ENCODE measurements at places on chromosomes 5 and 9. TPM values are rescaled to one million over a fixed set of nuclear protein-coding genes. Genes with fewer than 3 reads are reported as not detected.

DNA sequence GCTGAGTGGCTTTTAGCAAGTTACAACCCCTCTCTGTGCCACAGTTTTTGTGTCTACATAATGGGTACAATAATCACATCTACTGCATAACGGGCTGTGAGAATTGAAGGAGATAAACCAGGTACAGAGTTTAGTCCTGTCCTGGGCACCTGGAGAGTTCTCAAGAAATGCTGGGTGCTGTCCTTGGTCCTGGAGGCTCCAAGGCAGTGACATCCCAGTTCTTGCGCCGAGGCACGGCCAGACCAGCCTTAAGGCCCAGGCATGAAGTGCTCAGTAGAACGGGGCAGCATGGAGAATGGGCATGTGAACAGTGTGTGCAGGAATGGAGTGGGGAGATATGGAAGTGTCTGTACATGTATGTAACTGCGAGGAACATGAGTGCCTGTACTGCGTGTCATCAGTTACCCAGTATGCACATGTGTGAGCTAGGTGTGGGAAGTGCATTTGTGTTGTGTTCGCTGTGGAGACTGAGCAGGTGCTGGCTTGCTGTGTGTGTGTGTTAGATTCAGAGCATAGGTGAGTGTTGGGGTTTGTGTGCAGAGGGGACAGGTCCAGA is 6.3 kb upstream of the UNC5A start:
- no peak for DNase-seq

GRCh38 chr5:81393783-81394718 is at the start of gene ACOT12:
Gene ACOT12 (minus strand): TSS chr5:81394134. CDS start chr5:81394114, 20 bp downstream.
- peak; percentile 50 for DNase-seq

DNA sequence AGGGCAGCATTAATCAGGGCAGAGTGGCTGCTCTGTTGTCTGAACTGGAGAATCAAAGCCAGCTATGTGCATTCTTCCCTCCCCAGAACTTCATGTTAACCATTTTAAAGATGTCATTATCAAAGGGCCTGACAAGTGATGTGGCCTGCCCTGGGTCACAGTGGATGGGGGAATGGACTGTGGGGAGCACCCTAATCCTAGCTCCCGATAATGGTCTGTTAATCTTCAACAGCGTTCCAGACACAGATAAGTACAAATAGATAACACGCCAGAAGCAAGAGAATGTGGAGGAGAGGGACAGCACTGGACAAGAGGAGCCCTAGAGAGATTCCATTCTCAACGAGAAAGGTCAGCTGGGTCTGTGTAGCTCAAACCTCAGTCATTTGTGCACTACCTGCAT is 77.5 kb downstream of the DPYSL3 start:
- DNase-seq, result no peak

- DNase-seq, result no peak
These were observed 17.0 kb downstream of the PALM2AKAP2 start for GRCh38 chr9:109797006-109797405.

DNA sequence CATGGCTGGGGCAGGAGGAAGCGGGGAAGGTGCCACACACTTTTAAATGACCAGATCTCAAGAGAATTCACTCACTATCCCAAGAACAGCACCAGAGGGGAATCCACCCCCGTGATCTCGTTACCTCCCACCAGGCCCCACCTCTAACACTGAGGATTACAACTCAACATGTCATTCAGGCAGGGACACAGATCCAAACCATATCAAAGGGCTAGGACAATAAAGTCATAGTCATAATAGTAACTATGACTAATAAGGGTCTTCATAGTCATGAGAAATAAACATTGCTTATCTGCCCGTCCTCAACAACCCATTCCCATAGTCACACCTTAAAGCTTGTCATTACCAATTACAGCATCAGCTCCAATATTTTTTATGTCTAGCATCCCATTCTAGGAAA is 65.3 kb upstream of the SMC2 start:
- DNase-seq, result no peak

- DNase-seq, result no peak
These were observed 152.5 kb upstream of the ALDH1B1 start for GRCh38 chr9:38240051-38240450.

- DNase-seq, result peak; percentile 48
These were observed 28.1 kb downstream of the GPX3 start for GRCh38 chr5:151048526-151048925.

DNA sequence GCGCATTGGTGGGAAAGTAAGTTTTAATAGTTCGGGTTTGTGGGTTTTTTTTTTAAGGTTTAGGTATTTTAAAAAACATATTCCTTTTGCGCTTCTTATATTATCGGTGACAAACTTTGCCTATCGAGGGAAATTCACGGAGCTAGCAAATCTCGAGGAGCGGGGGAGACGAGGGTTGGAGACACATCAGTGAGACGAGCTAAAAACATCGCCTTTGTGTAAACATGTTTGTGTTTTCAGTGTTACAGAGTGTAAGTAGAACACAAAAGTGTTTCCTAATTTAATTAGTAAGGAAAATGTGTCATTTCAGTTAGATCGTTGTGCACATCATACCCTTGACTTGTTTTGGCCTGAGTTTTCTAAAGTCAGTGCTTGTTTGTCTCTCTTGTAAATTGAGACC is 945 bp downstream of the BTF3 start:
- DNase-seq, result peak; percentile 11

DNA sequence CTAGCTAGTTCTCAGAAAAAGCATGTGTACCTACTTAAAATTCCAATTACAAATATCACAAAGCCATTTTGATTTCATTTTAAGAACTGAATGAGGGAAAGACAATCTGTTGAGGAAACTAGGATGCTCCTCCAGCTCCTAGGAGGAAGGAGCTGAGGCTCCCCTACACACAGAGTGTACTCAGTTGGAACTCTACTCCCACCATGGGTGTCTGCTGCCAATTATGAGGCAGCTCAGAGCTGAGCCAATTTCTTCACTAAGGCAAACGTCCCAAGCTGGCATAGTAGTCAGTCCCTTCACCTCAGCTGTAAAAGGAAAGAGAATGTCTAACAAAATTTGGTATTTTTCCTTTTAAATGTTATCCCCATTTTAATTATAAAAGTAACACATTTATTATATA is 300.0 kb upstream of the TRPC7 start:
- no peak for DNase-seq

DNA sequence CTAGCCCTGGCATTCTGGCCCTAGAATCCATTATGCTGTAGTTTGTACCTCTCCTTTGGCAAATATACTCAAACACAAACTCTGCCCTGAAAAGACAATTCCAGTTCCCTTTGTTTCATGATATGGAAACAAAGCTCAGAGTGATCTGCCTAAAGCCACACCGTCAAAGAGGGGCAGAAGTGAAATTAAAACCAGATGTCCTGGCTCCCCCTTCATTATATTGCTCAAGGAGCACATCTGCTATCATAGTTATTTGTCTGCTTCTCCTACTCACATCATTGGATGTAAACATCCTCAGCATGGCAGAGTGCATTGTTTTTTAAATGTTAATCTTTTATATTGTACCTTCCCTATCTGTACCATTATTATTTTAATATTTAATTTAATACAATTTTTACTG is 266.7 kb upstream of the SMARCA2 start:
- no peak for DNase-seq

GRCh38 chr9:88477300-88477751 is 57.7 kb upstream of the NXNL2 start:
- no peak for DNase-seq

DNA sequence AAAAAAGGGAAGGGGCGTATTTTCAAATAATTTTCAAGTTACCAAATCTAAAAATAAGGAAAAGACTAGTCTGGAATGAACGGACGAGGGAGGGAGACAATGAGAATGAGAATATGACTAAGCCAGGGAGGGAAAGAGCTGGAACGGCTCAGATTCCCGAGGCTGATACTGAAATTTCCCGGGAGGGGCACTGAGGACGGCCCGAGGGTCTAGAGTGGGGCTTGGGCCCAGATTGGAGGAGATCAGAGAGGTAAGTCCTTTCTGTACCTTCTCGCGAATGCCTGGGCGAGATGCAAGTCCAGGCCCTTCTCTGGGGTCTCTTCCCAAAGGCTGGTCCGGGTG is 3.4 kb upstream of the CCIN start:
- DNase-seq, result no peak

GRCh38 chr9:134585021-134585561 is 56.5 kb upstream of the COL5A1 start:
- DNase-seq, result no peak

DNA sequence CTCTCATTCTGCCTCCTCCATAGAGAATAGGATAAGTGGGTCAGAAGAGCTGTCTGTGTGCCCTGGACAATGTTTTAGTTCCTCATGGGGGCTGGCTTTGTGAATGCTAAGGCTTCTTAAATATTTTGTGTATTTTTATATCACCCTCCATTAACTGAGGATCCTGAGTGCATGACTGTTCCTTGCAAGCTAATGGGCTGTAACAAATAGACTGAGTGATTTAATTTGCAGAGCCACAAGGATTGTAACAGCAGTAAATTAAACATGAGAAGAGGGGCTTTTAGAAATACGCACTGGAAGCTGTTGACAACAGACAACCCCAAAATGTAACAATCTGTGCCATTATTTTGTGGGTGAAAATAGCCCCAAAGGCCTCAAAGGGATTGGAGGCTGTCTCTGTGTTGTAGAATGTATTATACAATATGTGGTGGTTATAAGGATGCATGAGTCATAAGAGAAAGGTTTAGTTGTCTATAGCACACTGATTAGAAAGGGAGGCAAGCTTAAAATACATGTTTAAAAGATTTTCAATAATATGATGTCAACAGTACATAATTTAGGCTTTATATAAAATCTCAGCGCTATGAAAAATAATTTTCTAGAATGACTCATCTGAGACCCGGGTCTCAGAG is 152.7 kb upstream of the ACTBL2 start:
- DNase-seq, result no peak

DNA sequence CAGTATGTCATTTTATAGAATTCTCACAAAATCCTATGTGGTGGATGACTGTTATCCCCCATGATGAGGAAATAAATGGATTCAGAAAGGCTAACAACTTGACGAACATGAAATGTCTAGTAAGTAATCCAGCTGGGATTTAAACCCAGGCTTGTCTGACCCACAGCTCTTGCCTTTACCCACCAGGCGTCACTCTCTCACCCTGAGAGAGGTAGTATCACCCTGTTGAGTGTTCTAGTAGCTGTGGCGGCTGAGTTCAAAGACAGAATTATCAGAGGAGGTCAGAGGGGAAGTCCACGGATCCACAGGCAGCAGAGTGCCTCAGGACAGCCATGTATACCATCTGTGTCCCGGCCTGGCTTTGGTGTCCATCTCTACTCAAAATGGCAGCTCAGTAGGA is 113.8 kb downstream of the ZNF462 start:
- no peak for DNase-seq

DNA sequence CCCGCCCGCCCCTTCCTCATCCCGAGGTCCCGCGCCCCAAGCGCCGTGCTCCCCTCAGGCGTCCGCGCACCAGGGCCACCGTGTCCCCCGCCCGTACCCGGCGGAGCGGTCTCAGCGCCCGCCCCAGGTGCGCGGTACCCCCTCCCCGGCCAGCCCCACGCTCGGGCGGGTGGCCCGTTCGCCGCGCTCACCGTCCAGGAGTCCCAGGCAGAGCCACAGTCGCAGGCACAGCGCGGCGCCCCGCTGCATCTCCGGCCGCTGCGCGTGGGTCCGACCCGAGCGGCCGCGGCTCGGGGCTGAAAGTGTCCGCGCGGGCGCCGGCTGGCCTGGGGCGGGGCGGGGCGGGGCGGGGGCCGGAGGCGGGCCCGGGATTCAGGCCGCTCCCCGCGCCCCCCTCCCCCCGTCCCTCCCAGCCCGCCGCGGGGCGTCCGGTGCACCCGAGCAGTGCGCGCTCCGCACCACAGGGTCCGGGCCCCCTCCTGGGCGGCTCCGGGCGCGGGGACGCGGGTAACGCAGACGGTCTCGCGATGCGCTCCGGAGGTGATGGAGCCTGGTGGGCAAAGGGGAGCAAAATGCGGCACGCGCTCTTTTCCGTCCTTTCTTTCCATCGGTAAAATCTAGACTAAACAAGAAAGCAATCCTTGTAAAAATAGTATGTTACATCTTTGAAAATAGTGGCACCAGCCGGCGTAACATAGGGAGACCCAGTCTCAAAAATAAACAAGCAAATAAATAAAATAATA is at the start of gene FLT4:
Gene FLT4 (minus strand): TSS at position 304 of the 743 bp plus-strand sequence. CDS start 55 bp downstream, at position 249.
- no peak for DNase-seq

GRCh38 chr5:43042626-43043399 is 2.7 kb upstream of the ANXA2R start:
- no peak for DNase-seq

- DNase-seq, result no peak
These were observed 152.3 kb downstream of the GAS1 start for GRCh38 chr9:86795047-86795442.

DNA sequence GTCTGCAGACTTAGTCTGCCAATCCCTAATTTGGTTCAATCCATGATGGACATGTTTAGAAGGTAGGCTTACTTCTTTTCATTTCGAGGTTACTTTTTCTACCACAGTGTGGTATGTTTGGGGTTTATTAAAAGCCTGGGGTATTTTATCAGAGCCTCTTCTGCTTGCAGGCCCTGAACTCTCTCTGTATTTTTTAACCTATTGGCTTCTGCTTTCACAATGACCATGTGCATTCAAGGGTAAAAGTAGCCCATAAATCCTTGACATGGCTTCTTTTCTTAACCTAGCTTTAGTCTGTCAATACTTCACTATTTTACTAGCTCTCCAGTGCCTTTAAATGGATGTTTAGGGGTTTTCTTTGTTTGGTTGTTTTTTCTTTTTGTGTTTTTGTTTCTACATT is 286.6 kb downstream of the FER start:
- DNase-seq, result no peak

- DNase-seq, result no peak
These were observed 118.2 kb upstream of the CTNND2 start for GRCh38 chr5:12022444-12022843.

DNA sequence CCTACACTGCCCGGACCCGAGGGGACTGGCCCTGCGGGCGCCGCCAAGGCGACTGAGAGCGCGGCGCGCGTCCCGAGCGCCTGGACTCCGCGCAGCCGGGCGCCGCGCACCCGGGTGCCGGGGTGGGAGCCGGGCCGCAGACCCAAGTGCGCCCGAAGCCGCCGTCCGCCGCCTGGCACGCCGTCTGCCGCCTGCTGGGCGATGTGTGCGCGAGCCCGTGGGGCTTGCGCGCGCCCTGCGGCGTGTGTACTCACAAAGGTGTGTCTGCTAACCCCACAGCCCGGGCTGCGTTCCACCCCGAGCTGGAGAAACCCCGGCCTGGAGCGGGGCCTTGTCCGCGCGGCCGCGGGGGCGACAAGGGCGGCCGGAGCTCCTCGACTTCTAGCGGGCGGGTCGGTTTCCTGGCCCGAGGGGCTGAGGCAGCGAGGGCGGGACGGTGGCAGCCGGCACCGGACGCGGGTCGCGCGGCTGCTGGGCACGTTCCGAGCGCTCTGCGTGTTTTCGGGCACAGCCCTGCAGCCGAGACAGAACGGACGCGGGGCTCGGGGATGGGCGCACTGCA is 1.1 kb upstream of the ZSWIM6 start:
- peak; percentile 91 for DNase-seq

Gene PRUNE2
- polyA plus RNA-seq, result 68.1 TPM

Gene SEC24A
- 52.3 TPM for polyA plus RNA-seq

Gene FOXI1
- polyA plus RNA-seq, result 0.03 TPM

Gene PCDHB8
- 0.67 TPM for polyA plus RNA-seq

Gene NR5A1
- polyA plus RNA-seq, result 0.09 TPM

Gene LTC4S
- polyA plus RNA-seq, result 2.9 TPM

Gene GARNL3
- polyA plus RNA-seq, result 24.0 TPM

Gene PTGES
- 4.9 TPM for polyA plus RNA-seq

Gene POU4F3
- polyA plus RNA-seq, result not detected

Gene ADAMTS2
- 5.9 TPM for polyA plus RNA-seq

Data from large intestine (tissue), 12 donors.